Esophagus squamous epithelium (tissue), 5 donors: ENCODE measurements at places on chromosomes 6 and 20. TPM values are rescaled to one million over a fixed set of nuclear protein-coding genes. Genes with fewer than 3 reads are reported as not detected.
A peak's percentile ranks its signal among the peaks of the same experiment; 100 is the strongest.

Gene LY6G6C
- 1.3 TPM for total RNA-seq

Gene CNR1
- 4.6 TPM for total RNA-seq

Gene ZC2HC1B
- not detected for total RNA-seq

Gene DEFB124
- not detected for total RNA-seq

Gene ZNF391
- 1.3 TPM for total RNA-seq

Gene ZSWIM1
- total RNA-seq, result 7.8 TPM

Gene COL9A3
- total RNA-seq, result 2.2 TPM

Gene LY86
- 2.3 TPM for total RNA-seq

Gene PRICKLE4
- total RNA-seq, result 10.7 TPM

Gene COL11A2
- 0.38 TPM for total RNA-seq

Gene RSPH4A
- not detected for total RNA-seq

Gene ID4
- 21.4 TPM for total RNA-seq

Gene MEP1A
- not detected for total RNA-seq

Gene UST
- 7.6 TPM for total RNA-seq

Gene EYA4
- 0.09 TPM for total RNA-seq

Gene PPP1R3G
- total RNA-seq, result 3.0 TPM

GRCh38 chr6:6634735-6635075, 46.2 kb downstream of the LY86 start:
- DNase-seq, result no peak

DNA sequence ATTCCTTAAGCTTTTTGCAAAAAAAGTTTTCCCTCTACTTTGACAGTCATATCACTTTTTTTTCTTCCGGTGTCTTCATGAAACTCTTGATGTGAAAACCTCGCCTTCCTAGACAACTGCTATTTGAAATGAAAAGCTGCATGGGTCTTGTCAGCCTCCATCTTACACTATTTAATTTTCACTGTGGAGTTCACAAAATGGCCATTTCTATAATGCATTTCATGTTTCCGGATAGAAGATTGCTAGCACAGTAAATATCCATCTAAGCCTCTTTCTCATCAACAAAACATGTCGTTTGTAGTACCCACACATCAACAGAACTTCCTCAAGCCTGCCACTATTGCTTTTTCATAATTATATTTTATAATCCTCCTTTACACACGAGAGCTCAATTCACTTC, 204.9 kb upstream of the ID4 start:
- no peak for DNase-seq

DNA sequence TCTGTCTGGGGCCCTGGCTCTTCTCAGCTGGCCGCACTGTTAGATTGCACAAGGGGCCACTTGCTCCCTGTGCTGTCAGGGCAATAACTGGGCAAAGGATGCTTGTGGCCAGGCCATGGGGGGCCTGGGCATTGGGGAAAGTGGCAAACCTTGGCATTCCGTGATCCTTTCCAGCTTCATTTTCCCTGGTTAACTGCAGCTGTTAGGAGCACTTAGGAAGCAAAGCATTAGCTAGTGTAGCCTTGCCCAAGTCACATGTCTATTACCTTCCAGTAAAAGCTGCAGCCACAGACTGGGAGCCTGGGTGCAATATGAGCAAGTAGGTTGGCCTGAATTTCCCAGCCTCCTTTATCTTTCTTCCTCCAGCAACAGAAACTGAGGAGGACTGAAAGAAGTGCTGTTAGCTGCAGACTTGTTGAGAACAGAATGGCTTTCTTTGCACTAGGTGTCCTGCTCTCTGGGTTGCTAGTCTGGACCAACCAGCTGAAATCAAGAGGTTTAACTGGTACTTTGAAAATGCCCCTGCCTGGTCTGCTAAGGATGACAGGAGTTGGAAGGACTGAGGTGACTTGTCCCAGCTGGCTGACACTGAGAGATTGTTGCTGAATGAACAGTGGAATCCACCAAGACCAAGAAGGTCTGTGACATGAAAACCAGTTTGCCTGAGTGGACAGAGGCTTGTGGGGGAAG, 312.3 kb upstream of the SUPT3H start:
- DNase-seq, result no peak

- DNase-seq, result no peak
These were observed 1.6 kb upstream of the ZFP64 start for GRCh38 chr20:52193133-52193532.

DNA sequence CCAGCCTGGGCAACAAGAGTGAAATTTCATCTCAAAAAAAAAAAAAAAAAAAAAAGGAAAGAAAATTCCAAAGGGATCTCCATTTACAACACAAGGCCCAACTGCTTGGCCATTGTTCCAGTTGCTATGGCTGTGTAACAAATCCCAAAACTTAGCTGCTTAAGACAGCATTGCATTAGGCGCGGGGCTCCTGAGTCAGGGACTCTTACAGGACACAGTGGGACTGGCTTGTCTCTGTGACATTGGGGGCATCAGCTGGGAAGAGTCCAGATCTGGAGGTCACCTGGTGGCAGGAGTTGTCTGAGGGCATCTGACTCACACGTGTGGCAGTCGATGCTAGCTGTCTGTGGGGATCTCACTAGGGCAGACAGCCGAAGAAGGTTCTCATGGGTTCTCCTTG, 35.6 kb downstream of the TTLL9 start:
- no peak for DNase-seq

GRCh38 chr6:83514866-83515466, 2.6 kb downstream of the PRSS35 start:
- no peak for DNase-seq

- DNase-seq, result no peak
These were observed 16.7 kb upstream of the PI3 start for GRCh38 chr20:45157962-45158361.

GRCh38 chr6:158649289-158650143, at the start of gene SYTL3:
SYTL3 (plus strand) TSS chr6:158650054; CDS start chr6:158663269, 13,215 bp downstream.
- peak; percentile 14 for DNase-seq

GRCh38 chr20:41776421-41776820, 158.2 kb upstream of the CHD6 start:
- DNase-seq, result no peak

DNA sequence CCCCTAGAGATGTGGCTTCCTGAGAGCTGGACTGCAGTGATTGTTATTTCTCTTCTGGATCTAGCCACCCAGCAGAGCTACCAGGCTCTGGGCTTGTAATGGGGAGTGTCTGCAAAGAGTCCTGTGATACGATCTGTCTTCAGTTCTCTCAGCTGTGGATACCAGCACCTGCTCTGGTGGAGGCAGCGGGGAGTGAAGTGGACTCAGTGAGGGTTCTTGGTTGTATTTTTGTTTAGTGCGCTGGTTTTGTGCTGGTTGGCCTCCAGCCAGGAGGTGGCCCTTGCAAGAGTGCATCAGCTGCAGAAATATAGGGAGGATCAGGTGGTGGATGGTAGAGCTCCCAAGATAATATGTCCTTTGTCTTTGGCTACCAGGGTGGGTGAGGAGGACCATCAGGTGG, 33.7 kb downstream of the PAX1 start:
- no peak for DNase-seq

GRCh38 chr20:5714261-5715041, 35.8 kb upstream of the SHLD1 start:
- no peak for DNase-seq

- no peak for DNase-seq
These were observed 808.4 kb upstream of the CITED2 start for GRCh38 chr6:140182821-140183220.

- DNase-seq, result no peak
These were observed 29.8 kb upstream of the MLN start for GRCh38 chr6:33833599-33833998.

DNA sequence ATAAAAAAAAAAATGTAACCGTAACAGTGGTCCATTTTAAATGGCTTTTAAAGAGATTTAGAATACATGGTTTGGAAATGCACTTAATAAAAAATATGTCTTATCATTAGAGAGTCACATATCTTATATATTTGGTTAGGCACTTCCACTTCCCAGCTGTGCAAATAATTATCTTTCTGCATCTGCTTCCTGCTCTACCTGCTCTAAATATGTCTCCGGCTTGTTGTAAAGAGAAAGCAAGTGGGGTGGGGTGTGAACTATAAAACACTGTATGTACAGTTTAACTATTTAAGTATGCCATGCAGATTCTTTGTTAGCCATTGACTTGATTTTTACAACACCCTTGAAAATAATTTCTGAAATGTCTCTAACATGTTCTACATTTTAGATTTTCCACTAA, 106.3 kb downstream of the NKAIN2 start:
- no peak for DNase-seq

DNA sequence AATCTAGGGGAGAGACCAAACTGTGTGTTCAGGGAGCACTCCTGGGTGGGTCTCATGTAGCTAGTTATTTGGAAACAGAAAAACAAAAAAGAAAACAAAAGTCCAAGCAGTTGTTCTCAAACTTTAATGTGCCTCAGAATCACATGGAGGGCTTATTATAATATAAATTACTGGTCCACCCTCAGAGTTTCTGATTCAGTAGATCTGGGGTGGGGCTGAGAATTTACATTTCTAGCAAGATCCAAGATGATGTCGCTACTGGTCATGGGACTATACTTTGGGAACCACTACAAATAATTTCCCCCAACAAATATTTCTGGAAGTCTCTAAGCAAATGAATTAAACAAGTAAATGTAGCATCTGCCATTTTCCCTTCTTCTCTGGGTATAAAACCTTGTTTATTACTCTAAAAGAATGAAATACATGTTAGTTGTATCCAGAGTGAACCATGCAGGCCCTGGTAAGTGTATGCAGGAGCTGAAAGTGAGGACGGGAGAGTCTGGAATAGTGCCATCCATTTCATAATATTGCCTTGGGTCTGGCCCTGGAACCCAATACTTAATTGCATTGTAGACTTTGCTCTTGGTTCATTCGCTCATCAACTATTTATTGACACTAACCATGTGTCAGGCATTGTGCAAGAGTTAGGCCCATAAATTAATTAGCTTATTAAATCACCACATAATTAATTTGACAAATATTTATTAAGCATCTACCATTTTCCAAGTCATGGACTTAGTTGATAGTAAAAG, 490.8 kb downstream of the EPM2A start:
- DNase-seq, result no peak

GRCh38 chr6:143901885-143902750, 37.8 kb downstream of the ZC2HC1B start:
- DNase-seq, result no peak

DNA sequence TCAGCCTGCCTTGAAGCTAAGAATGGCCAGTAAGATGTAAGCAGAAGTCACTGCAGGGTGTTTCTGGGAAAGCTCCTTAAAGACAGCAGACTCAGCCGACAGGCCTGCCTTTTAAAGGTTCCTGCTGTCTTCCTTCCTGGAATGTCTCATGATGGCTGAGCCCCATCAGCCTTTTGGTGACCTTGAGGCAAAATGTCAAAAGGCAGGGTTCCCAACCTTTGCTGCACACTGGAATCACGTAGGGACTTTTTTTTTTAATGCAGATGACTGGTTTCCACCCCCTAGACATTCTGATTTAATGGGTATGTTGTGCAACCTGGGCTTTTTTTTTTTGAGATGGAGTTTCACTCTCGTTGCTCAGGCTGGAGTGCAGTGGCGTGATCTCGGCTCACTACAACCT, 11.6 kb downstream of the MDGA1 start:
- no peak for DNase-seq

DNA sequence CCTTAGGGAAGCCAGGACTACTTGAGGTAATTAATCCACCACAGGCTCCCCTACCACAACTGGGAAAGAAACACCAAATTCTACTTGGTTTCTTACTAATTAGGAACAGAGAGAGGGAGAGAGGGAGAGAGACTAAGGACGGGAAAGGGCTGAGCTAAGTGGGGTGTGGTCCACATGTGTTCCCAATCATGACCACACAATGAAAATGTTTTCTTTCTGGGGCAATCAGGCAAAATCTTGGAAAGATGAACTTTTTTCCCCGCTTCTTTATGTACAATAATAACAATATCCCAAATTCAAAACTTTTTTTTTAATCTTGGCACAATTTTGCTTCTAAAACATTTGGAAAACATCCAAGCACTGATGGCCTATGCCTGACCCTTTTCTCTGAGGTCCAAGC, 734.4 kb downstream of the MAFB start:
- no peak for DNase-seq

- DNase-seq, result no peak
These were observed 776.0 kb upstream of the MANEA start for GRCh38 chr6:94801344-94801743.

GRCh38 chr6:53042112-53042511, 23.1 kb upstream of the FBXO9 start:
- no peak for DNase-seq

DNA sequence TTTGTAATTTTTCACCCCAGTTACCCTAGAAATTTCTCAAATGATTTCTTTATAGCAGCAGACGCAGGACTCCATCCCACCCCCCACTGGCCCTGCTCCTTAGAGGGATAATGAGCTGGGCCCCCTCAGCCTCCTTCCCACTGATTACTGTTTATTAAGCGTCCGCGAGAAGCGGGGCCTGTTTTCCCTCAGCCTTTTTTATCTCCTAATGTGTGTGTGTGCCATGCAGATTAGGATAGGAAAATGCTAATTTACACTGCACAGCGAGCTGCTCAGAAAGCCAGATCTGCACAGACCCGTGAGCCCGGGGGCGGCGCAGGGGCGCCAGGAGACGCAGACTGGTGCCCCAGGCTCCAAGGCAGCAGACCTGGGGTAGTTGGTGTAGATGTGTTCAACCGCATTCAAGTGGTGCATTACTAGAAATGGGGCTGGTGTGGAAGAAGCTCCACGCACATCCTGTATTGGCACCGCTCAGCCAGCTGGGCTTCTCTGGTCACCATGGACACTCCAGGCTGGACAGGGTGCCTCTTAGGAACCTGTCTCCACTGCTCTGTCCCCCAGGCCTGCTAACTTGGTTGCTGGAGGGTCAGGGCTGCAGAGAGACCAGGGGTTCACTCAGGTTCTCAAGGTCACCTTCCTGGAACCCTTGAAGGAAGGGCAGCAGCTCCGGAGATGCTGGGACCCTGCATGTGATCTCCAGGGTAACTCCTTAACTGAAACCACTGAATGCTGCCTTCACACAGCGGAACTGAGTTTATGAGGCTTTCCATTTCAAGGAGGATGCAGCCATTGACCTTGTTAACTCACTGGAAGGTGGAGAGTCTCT, 256.3 kb downstream of the ERMARD start:
- DNase-seq, result no peak

- DNase-seq, result no peak
These were observed 178.8 kb upstream of the HDDC2 start for GRCh38 chr6:125480571-125480970.

DNA sequence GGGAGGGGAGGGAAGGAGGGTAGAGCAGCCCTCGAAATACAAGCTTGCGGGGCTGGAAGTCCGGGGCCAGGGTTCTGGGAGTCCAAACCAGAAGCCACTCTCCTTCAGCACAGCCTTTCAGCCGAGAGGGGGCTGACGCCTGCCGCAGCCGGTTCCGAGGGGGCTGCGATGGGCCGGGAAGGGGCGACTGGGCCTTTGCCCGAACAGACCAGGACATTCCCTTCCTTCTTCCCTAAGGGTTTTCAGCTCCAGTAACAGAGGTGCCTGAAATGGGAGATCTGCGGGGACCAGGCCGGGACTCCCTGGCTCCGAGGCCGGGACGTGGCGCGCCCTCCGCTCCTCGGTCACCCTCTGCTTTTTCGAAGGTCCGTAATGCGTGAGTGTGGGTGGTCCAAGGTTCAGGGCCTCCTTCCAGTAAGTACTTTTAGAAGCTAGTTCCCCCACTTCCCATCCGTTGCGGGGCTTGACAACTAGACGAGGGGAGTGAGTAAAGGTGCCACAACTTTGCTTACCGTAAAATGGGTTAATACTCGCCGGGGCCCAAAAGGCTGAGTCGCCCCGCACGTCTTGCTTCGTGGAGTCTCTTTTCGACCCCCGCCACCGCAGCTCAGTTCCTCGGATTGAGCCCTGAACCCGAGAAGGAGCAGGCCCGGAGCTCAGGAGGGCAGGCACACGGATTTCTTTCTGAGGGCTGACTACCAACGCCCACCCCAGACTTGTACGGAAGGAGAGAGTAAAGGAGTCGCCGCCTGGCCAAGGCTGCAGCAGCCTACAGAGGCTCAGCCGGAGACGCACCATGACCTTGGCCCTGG, 2.9 kb upstream of the OLIG3 start:
- DNase-seq, result no peak

- DNase-seq, result no peak
These were observed 294.7 kb downstream of the FOXC1 start for GRCh38 chr6:1904466-1904799.
